Stimulated activated CD8-positive, alpha-beta memory T cell treated with anti-CD3 and anti-CD28 coated beads, Interleukin-15, amount 100 ng/mL, for 4 hours (primary cell): ENCODE measurements at places on chromosomes 2 and 18.

- no peak for DNase-seq
Observed at GRCh38 chr2:141778315-141778835, 352.4 kb downstream of the LRP1B start.

DNA sequence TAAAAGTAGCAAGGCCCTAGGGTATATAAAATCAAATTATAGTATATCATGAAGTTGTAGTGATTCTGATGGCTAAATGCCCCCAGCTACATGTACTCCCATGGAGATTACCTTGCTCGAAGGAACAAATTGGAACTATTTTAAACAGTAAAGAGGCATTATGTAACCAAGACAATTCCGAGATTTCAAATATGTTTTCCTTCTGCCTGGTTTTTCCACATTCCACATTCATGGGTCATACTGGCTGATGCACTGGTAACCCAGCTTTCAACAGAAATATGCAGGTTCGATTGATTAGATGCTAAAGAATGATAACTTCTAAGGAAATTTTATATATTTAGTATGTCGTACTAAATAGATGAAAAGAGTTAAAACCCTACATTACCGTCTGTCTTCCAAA lies 62.3 kb upstream of the MGAT4A start:
- no peak for DNase-seq

DNA sequence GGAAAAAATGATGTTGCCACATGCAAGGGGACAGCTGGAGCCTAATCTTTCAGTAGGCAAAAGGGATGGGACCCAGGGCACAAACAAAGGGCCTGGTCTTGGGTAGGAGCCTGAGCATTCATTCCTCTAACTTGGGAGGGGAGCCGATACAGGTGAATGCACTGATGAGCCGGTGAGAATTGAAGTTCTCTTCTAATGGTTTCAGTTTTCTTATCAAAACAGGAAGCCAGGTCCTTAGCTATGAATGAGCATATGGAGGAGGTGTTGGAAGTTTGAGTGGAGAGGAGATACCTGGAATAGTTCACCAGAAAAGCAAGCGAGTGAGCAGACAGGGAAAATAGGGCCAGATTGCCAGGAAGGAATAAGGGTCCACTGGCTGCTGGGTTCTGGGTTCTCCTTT lies 10.1 kb downstream of the DPP4 start:
- no peak for DNase-seq

GRCh38 chr2:226117510-226118065 lies 682.0 kb downstream of the IRS1 start:
- no peak for DNase-seq

GRCh38 chr18:40877096-40877495 lies 1077.9 kb upstream of the PIK3C3 start:
- no peak for DNase-seq

DNA sequence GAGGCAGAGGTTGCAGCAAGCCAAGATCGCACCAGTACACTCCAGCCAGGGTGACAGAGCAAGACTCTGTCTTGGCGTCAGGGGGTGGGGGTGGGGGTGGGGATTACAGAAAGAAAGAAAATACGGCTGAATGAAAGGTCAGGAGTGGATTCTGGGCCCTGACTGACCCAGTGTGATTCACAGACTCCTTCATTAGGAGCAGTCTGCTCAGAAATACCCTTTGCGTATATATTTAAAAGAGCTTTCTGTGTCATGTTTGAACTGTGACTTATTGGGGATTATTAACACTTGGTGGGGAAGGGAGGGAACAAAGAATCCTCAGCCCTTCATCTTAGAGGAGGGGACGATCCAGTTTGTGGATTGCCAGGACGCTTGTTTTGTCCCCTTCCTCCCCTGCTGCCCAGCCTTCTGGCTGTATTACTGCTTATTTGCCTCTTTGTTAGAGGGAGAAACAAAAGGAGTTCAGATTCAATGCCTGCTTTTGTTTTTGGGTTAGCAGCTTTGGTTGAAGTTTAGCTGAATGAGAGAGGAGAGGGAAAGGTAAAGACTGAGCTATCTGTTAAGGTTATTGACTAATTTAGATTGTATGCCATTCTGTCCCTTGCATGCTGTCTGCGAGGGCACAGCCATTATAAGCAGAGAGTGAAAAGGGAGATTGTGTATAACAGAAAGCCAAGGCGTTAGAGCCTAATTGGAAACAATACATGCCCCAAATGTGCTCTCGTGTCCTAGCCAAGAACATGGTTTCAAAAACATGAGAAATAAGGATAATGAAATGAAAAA lies 118.3 kb downstream of the FMNL2 start:
- DNase-seq: no peak

GRCh38 chr2:201699416-201699815 lies 972 bp upstream of the MPP4 start:
- DNase-seq: no peak

GRCh38 chr2:42795841-42796301 lies 3.5 kb upstream of the HAAO start:
- DNase-seq: no peak

DNA sequence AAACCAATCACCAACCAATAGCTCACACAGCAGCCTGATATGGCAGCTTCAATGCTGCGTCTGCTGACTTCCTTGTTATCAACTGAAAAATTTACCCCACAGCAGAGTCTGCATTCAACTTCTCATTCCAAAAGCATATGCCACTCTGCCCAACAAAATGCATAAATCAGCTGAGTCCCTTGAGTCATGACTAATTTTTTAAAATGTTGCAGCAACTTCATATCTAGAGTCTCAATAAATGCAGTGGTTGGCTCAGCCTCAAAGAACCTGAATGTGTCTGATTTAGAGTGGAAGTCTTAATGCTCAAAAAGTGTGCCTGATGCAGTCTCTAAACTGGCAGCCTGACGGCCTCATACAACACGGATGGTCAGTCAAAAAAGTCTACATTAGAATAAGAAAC lies 46.5 kb downstream of the FARSB start:
- DNase-seq: no peak

DNA sequence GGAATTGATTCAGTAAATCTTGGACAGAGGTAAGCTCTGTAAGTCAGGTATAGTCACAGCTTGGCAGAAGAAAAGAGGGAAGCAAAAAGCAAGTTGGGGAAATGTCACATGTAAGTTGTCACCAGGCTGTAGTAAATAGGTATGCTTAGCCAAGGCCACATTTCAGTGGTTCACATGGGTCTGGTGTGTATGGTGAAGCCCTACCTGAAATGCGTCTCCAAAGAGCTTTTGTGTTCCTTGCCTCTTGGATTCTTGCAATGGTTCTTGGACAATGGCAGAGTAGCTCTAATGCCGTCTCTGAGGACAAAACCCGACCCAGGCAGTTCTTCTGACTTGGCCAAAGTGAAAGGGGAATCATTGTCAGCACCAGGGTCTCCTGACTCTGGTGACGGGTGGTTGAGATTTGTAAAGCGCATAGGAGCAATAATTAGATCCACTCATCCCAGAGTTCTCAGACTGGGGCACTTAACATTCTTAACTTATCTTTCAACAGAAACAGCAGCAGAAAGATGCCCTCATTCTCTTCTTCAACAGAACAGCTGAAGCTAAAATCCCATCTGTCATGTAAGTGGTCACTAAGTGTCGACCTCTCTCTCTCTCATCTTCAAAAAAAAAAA lies 34.4 kb upstream of the RPL37A start:
- no peak for DNase-seq

- no peak for DNase-seq
Observed at GRCh38 chr2:132547090-132547687, 122.8 kb downstream of the LYPD1 start.
